EL (cell line): ENCODE measurements at places on chromosomes 3 and 15.

DNA sequence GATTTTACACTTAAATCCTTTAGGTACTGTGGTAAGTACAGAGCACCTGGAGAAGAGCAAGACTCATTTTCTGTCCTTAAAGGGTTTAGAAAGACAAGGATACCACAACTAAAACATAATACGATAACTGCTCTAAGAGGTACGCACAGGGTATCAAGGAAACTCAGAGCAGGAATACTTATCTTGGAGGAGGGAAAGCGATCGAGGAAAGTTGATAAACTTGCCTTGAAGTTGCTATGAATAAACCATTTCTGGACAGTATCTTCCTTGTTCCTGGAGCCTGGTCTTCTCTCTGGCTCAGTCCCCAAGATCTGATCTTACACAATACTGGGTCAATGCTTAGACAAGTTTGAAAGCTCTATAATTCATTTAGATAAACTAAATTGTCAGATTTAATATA, 17.6 kb upstream of the GATM start:
- no peak for DNase-seq

GRCh38 chr3:56145410-56145809, 322.9 kb downstream of the ERC2 start:
- no peak for DNase-seq

- no peak for DNase-seq
Observed at GRCh38 chr3:128922804-128923459, 43.5 kb downstream of the ACAD9 start.

DNA sequence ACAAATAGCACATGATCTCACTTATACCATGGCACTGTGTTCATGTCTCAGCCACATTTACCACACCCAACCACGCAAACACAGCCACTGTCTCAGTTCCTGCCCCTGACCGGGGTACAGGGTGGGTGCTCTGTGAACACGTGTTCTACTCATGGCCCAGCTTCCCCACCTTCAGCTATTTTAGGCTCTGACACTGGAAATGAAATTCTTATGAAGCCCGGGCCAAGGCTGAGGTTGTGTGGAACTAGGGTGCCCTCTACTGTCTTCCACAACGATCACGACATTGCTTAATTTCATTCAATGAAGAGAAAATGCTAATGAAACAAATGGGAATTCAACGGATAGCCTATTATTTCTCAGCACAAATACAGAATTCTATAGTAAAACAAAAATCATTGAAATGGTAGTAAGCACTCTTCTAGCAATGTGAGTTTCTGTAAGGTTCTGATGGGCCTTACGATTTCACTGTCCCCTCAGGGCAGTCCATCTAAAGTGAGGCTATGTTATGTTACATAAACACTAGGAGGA, 2.1 kb upstream of the GABRA5 start:
- DNase-seq: peak; percentile 1

- DNase-seq: no peak
Observed at GRCh38 chr3:167972502-167972901, 123.2 kb downstream of the GOLIM4 start.

DNA sequence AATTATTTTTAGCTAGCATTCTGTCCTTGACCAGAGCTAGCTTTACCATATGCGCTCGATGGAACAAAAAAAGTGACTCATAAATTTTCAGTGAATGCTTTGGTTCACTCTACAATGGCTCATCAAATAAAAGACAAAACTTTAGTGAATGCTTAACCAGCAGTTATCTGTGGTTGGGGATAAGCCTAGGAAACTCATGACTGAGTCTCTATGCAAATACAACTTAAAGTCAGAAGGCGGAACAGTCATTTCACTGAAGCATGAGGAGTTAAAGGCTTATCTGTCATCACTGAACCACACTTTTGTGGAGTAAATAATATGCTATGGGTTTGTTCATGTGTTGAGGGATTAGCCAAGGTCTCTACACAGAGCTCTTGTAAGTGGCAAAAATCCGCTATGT, 308.4 kb downstream of the SQOR start:
- no peak for DNase-seq

- no peak for DNase-seq
Observed at GRCh38 chr3:102457644-102458043, 22.8 kb downstream of the ZPLD1 start.

GRCh38 chr3:100104442-100104798, 9.9 kb downstream of the FILIP1L start:
- DNase-seq: no peak

DNA sequence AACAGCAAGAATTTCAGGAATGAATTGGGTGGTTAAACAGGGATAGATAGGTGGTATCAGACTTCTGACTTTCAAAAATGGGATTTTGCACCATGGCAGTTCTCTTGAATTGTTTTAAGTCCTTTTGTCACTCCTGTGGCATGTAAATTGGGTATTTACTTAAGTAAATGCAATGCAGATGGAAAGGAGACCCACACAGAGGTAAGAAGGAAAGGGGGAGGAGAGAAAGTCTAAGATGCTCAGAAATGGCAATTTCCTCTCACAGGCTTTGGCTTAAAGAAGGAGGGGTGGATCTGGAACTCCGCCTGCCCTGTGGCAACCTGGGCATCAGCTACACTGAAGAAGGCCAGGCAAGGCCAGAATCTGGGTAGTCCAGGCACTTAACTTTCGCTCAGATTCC, 197.1 kb upstream of the UBE2E1 start:
- no peak for DNase-seq

DNA sequence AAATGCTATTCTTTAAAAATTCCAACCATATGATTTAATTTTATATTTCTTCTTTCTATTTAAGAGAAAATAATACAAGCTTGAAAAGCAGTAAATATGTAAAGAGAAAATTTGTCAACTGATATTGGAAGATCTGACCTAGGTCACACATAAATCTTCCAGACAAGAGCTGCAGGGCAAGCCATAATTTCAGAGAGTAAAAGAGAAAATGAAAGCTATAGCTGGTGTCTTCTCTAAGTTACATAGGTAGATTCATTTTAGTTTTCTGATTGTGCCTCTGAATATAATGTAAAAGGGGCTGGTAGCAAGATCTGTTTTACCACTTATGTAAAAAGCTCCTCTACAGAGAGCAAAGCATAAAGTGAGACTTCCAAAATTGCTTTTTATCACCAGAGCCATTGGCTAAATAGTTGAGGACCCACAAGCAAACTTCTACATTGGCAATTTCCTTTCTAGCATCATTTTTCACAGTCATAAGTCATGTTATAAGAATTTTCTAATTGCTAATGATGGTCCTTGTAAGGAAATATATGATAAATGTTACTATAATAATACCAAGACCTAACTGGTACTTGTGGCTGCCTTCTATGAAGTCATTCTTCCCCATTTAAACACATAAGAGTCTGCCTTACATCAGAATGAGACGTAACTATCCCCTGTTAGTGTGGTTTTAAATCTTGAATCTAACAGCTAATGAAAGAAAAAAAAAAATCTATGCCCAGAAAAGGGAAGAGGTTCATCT, 80.8 kb upstream of the SKOR1 start:
- DNase-seq: no peak

GRCh38 chr3:164748626-164749025, 329.7 kb downstream of the SI start:
- DNase-seq: no peak

GRCh38 chr3:188627652-188628051, 473.7 kb downstream of the LPP start:
- DNase-seq: peak; percentile 94

DNA sequence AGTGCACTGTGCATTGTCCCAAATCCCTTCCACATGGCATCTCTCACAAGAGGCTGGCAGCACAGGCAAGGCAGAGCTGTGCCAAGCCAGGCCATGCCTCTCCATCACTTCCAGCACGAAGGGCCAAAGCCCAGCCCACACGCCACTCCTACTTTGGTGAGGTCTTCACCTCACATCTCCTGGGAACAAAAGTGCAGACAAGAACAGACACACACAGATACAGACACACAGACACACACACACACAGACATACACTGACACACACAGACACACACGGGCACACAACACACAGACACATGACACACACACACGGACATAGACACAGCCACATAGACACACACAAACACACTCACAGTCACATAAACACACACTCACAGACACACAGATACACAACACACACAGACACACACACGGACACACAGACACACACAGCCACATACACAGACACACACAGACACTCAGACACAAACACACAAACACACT, 233.3 kb downstream of the UACA start:
- no peak for DNase-seq

GRCh38 chr3:115652738-115653137, 29.4 kb downstream of the GAP43 start:
- no peak for DNase-seq

GRCh38 chr3:42731476-42732195, 29.0 kb upstream of the HHATL start:
- no peak for DNase-seq

- DNase-seq: no peak
Observed at GRCh38 chr3:169269005-169269404, 394.5 kb downstream of the MECOM start.

DNA sequence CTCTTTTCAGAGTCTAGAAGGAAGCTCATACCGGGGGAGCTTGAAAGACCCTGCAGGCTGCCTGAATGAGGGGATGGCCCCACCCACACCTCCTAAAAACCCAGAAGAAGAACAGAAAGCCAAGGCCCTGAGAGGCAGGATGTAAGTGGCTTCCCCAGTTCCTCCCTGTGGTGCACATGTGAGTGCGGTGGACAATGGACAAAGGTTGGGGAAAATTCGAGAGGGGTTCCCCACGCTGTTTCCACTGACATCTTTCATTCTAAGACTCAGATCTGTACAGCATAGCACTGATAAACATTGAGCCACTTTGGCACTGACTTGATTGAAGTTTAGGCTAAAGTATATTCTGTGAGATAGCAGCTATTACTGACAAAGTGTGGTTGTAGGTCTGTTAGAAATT, 79.5 kb upstream of the UMPS start:
- no peak for DNase-seq

GRCh38 chr3:174243171-174243570, 616.0 kb upstream of the NAALADL2 start:
- peak; percentile 4 for DNase-seq

- no peak for DNase-seq
Observed at GRCh38 chr3:149402481-149402880, 25.0 kb upstream of the TM4SF1 start.

GRCh38 chr15:95734422-95735316, 595.8 kb upstream of the NR2F2 start:
- no peak for DNase-seq

DNA sequence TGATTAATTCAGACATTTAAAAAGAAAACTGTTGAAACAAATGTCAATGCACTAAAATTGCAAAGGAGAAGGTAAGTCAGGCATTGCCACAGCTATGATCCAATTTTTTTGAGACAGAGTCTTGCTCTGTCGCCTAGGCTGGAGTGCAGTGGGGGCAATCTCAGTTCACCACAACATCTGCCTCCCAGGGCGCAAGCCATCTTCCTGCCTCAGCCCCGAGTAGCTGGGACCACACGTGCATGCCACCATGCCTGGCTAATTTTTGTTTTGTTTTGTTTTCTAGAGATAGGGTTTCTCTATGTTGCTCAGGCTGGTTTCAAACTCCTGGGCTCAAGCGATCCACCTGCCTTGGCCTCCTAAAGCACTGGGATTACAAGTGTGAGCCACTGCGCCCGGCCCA, 117.6 kb downstream of the FMN1 start:
- no peak for DNase-seq

- DNase-seq: peak; percentile 72
Observed at GRCh38 chr3:125403789-125404188, 28.7 kb upstream of the ZNF148 start.

DNA sequence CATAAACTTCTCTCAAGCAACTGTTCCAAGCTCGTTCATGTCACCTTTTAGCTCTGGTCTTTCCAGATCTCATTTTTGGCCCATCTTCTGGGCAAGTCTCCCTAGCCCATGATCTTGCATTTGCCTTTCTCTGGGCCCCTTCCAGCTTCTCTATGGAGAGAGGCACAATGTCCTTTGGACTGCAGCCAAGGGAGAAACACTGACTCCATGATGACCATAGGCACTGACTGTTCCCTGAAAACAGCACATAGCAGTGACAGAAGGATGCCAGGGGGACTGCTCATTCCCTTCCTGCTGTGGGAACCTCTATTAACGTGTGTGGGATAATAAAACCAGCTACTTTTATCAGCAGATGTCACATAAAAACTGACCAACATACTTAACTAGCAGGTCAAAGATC, 60.3 kb downstream of the STRIT1 start:
- DNase-seq: peak; percentile 81

DNA sequence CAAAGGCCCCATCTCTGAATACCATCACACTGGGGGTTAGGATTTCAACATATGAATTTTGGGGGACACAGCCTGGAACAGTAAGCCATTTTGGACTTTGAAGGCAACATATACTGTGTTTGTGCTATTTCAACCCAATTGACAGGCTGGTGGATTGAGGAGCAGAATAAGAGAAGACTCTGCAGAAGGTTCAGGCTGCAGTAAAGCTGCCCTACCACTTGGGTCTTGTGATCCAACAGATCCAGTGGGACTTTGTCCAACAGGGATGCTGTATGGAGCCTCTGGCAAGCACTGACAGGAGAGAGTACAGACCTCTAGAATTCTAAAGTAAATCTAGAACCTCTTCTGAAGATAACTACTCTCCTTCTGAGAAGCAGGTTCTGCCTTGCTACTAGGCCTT, 1.1 kb upstream of the BCL2L10 start:
- no peak for DNase-seq

DNA sequence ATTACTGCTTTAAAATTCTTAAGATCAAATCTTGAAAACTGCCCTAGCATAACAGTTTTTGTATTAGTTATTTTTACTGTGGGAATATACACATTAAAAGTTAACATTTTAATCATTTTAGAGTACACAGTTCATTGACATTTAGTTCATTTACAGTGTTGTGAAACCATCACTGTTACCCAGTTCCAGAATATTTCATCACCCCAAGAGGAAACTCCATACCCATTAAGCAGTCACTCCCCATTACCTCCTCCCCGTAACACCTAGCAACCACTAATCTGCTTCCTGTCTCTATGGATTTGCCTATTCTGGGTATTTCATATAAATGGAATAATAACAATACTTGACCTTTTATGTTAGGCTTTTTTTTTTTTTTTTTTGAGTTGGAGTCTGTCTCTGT, 164.1 kb upstream of the LRRFIP2 start:
- no peak for DNase-seq

DNA sequence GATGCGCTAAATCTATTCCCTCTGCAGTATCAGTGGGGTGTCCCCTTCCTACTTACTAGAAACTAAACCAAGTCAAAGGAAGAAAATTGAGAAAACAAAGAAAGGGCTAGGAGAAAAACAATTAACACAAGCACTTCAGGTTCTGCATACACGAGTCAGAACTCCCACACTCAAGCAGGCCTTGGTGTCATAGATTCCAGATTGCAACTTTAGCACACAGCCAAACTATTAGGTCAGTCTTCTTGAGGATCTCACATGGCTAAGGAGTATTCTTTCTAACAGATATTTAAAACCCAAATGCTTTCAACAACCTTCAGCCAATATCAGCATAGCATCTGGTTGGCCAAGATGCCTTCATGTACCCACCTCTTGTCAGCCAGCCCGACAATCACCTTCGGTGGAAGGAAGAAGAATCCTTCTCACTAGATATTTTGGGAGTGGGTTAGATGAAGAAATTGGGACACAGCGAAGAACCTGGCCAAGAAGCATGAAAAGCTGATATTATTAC, 340.0 kb downstream of the VPS13C start:
- DNase-seq: no peak

GRCh38 chr15:59206623-59207183, at the start of gene LDHAL6B:
LDHAL6B (plus strand) TSS chr15:59206843; CDS start chr15:59206941, 98 bp downstream.
- no peak for DNase-seq

- DNase-seq: no peak
Observed at GRCh38 chr3:52990637-52991036, 55.2 kb downstream of the SFMBT1 start.

- DNase-seq: no peak
Observed at GRCh38 chr3:9100513-9100894, 137.2 kb upstream of the RAD18 start.

- peak; percentile 23 for DNase-seq
Observed at GRCh38 chr15:60469893-60470641, 8.9 kb downstream of the ICE2 start.
